Stimulated activated CD8-positive, alpha-beta memory T cell treated with anti-CD3 and anti-CD28 coated beads, Interleukin-15, amount 100 ng/mL, for 48 hours (primary cell): ENCODE measurements at places on chromosomes 3 and 15.

- DNase-seq: no peak
These were observed 982 bp upstream of the SCG3 start for GRCh38 chr15:51680321-51680720.

GRCh38 chr15:40933517-40933902 lies 4.4 kb downstream of the DLL4 start:
- DNase-seq: no peak

GRCh38 chr3:141193066-141193830 lies 38.4 kb upstream of the PXYLP1 start:
- no peak for DNase-seq

DNA sequence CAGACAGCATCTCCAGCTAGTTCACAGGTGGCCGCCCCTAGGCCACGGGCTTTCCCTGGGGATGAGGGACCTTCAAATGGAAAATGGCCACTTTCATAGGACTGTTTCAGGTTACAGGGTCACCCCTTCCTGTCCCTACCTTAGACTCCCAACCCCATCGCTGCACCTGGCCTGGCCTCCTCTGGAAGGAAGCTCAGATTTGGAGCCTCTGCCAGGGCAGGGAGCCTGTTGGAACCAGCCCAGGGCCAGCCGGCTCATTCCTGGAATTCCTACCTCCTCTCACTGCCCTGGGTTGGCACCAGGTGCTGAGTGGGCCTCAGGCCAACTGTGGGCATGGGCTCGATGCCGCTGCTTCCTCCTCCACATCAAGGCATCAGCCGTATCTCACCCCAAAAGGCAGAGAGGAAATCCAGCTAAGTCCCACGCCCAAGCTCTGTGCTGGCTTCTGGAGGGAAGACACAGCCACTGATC lies 42.2 kb downstream of the KLHL25 start:
- DNase-seq: no peak

GRCh38 chr3:94162700-94163099 lies 99.8 kb downstream of the NSUN3 start:
- no peak for DNase-seq

- DNase-seq: peak; percentile 38
These were observed 41.0 kb downstream of the ABHD2 start for GRCh38 chr15:89129123-89129815.

GRCh38 chr3:186679151-186679550 lies 13.3 kb downstream of the HRG start:
- DNase-seq: no peak

DNA sequence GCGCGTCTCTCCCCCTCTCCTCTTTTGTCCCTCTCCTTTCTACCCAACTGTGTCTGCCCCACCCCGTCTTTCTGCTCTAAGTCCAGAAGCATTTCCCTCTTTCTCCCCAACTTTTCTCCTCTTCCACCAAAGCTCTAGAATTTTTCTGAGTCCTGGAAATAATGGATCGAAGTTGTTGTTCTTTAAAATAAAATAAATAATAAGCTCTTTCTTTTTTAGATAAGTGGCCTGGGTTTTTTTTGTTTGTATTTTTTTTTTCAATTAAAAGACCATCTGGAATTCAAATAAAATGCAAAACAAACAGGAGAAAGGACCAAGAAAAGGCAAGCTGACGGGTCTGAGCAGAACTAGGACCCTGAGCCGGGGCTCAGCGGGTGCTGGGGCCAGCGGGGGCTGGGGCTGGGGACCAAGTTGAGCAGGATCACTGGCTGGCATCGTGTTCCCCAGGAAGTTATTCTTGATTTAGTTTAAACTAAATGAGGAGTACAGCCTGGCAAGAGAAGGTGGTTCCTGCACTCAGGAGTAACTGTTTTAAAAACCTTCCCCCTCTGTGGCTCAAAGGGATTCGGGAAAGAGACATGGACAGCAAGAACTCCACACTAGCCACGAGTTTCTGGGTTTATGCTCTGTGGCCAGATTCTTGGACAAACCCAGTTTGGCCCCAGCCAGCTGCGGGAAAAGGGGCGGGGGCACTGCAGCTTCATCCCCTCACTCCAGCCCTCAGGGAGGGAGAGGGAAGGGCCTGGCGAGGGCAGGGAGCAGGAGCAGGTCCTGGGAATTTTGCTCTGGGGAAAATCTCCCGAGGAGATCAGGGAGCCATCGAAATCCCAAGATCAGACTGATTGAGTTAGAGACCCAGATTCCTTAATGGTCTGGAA lies 8.4 kb downstream of the GATA2 start:
- no peak for DNase-seq

- no peak for DNase-seq
These were observed 80.3 kb downstream of the PEX5L start for GRCh38 chr3:179956416-179956830.

GRCh38 chr3:189457201-189457607 lies 174.0 kb upstream of the TP63 start:
- no peak for DNase-seq

DNA sequence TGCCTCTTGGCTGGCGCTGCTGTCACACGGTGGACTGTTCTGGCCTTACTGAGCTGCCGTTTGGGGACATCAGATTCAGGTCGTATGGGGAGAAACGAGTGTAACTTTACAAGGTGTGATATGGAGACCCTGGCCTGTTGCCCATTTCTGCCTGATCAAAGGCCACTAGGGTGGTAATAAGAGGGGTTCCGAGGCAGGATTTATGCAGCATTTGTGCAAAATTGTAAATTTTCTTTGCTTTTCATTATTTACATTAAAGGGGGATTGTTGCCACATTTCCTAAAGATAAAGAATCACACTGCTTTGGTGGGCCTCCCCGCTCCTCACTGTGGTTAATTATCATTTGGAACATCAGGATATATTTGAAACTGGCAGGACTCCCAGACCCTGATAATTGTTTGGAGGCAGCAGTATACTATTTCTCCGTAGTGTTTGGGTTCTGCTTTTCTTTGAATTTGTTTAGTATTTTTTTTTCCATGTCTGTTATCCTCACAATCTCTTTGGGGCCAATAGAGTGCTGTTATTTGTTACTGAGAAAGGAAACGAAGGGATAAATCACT lies 891 bp downstream of the NXPE3 start:
- DNase-seq: no peak

DNA sequence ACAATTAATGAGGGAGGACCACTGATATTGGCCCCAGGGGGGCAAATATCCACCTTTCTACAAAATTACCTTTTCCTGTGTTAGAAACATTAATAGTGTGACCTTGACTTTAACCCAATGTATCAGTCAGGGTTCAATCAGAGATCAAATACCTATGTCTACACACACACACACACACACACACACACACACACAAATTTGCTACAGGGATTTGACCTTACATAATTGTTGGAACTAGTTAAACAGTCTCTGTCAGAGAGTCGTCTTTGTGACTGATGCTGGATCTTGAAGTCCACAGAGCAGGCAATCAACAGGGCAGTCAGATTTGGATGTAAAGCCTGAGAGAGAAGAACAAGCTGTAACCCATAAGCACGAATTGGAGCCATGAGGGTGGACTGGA lies 32.5 kb downstream of the TM4SF4 start:
- no peak for DNase-seq

DNA sequence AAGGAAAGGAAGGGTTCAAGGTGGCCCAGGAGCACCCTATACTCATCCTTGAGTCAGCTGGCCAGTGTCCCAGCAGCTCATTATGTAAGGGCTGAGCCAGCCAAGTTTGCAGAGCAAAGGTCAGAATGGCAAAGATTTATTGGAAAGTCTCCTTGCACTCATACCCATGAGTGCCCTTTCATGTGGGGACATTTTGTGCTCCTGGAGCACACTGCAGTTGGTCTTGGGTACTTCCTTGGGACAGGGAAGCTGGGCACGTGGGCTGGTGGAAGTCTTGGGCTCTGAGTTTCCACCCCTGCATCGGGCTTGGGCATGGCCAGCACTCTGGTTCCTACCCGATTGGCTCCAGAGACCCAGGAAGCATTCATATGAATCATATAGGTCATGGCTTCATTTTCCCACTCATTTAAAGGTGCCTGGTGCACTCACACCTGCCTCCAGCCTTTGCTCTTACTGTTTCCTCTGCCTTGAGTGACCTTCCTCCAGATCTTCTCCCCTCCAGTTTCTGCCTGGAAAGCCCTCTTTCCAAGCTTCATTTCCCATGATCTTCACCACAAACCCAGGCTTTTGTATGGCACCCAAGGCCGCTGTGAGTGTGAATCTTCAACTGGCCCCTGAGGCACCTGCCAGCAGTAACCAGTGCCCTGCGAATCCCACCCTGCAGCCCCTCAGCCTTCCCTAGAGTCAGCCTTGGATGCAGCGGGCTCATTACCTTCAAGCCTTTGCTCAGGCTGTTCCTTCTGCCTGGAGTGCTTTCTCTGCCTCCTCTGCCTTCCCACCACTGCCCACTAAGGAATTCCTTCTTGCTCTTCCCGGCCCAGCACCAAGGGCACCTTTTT lies 10.5 kb upstream of the PRKCD start:
- no peak for DNase-seq

GRCh38 chr3:114478801-114479200 lies 185.0 kb downstream of the TIGIT start:
- no peak for DNase-seq

DNA sequence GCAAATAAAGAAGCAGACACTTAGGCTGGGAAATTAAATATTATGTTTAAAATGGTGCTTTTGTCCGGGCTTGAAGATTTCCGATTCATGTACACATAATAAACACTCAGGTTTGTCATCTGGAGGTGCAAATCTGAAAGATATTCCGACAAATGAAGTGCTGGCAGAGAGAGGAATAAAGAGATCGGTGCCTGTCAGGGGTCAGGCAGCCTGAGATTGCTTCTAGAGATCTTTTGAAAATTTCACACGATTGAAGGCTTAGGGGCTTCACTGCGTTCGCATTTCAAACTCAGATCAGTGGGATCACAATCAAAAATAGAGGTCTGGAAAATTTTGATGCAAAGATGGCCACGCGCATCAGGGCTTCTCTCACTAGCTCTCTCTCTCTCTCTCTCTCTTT lies 33.2 kb downstream of the NR2F2 start:
- no peak for DNase-seq

- DNase-seq: no peak
These were observed 172.7 kb downstream of the MEGF11 start for GRCh38 chr15:66080717-66081398.

DNA sequence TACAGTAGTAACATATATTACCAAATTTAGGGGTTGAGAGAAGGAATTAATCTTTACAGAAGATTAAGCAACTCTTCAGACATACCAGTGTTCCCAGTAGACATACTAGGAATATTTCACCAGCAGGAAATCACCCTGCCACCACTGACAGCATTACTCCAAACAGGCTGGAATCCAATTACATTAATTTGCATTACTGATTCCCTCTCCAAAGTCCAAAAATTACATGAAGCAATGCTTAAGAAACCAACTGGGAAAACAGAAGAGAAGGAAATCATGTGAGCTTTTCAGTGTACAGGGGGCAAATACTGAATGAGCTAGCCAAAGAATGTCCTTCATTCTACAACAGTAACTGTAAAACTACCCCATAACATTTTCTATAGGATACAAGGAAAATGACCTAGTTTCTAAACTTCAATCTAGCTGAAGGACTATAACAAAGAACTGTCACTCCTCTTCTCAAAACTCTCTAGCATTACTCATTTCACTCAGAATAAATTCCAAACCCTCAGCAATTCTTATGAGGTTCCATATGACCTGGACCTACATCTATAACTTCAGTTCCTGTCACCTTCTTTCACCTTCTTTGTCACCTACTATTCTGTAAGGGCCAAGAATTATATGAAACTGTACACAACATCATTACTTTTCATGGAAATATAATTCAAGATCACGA lies 72.7 kb downstream of the INO80 start:
- DNase-seq: no peak

DNA sequence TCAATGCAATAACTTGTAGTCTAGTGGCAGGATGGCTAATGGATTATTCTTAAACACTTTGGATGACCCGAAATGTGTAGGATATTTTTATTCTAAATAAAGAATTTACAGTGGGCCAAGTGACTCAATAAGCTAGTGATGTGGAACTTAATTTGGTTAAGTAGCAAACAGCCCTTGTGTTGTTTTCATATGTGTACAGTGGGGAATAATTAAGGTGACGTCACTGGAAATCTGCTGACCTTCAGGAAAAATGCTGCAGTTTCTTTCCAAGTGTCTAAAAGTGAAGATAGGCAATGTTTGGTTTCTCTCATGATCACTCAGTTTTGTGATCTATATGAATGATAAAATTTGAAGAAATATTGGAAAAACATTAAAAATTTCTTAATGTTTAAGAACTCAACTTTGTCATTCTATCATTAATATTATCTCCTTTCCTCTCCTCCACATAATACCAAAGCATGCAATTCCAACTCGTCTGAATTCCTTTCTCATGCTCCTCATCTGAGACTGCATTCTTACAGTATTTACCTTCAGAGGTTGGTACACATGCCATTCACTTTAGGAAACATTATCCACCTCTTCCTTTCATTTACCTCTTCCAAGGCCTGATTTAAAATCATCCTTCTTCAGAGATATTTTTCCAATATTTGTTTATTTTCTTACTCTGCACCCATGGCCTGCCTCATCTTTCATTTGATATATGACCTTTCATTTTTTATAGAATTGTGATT lies 414.6 kb upstream of the ARPP21 start:
- no peak for DNase-seq

- no peak for DNase-seq
These were observed 524.3 kb downstream of the UNC13C start for GRCh38 chr15:54502416-54503075.

DNA sequence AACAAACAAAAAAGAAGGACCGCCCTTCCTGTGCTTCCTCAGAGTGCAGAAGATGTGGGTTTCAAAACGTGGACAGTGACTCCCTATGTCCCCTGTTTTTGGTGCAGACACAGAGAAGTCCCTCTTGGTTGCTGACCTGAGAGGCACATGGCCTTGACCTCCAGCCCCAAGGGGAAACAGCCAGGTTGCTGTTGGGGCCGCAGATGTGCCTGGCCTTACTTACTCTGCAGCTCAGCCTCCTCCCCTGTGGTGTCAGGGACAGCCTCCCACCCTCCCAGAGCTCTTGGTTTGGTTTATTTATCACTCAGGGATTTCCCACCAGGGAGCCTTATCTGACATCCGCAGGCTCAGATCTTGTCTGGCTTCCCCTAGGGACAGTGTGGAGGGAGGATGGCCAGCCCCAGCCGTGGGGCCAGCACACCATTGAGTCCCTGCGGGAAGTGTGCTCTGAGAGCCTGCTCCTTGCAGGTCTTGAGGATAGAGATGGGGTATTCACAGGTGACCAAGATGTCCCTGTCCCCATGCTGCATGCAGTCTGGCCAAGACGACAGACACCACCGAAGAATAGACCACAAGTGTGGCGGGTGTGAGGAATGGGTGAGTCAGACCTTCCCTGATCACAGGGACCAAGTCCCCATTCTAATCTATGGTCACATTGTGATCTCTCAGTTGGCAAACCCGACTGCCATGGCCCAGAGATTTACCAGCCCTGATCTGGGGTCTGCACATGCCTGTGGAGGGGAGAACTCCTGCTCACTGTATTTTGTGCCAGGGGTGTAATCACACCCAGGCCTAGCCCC lies 134.3 kb upstream of the ABHD17C start:
- DNase-seq: no peak
